GM04503 (cell line): ENCODE measurements at places on chromosomes 6 and 20.

GRCh38 chr20:39029364-39029763 is 67.2 kb downstream of the DHX35 start:
- no peak for DNase-seq

- no peak for DNase-seq
Measured at GRCh38 chr6:113976806-113977205, 5.9 kb upstream of the HDAC2 start.

DNA sequence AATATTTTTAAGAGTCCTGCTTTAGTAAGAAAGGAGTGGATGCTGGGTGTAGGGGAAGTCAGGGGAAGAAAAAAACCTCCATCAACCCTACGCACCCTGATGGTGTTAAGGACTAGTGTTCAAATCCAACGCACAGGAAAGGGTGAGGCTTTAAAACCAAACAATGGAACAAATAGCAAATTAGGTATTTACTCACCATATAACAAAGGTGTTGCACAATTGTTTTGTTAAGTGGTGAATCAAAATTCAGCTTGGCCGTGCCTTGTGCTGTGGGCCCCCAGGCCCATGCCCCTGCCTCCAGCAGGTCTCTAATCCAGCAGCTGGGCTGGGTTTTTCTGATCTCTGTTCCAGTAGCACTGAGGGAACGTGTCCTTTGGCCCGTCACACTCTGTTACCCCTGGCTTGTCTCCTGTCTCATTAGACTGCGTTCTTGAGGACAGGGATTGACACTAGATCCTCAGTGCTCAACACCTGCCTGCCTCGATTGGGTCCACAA is 11.8 kb downstream of the FAM83D start:
- DNase-seq: no peak

GRCh38 chr20:48687117-48687800 is 140.5 kb downstream of the PREX1 start:
- DNase-seq: no peak
